ENCODE measurements at places on chromosomes 1 and 21.

DNA sequence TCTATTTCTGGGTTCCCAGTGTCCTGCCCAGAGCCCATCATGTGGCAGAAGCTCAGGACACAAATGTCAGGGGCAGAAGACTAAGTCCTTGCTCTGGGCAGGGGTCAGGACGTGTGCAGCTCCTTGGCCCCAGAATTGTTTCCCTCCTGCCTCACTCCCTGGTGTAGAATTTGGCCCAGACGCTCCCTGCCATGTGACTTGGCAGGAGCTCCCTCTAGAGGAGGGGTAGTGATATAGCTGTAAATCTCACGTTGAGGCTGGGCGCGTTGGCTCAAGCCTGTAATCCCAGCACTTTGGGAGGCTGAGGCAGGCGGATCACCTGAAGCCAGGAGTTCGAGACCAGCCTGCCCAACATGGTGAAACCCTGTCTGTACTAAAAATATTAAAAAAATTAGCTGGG, 91.2 kb downstream of the UBIAD1 start:
- peak; percentile 61 for DNase-seq

DNA sequence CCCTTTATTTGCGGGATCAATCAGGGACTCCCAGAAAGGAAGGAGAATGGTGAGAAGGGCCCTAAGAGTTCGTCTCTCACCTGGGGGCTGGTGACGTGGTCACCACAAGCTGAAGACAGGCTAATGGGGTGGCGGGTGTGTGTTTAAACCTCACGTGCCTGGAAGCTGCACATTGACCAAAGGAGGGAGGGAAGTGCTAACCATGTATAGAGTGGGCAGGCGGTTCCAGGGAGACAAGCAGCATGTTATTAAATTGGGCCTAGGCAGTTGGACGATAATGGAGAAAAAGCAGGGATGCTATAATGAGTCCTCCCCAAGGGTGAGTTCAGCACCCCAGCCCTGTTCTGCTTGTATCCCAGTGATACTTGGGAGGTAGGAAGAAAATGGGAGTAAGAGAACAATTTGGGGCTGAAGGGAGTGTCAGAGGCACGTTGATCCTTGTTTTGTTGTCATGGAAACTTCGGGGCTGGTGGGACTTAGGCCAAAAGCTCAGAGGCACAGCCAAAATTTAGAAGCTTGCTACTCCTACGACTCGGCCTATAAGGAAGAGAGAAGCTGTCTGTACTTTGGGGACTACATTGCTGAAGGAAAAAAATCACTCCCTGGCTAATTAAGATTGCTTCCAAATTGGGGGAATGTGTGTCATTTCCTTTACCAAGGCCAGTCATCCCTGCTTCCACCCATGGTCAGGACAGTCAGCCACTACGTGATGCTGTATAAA, 33.2 kb upstream of the EPHA8 start:
- DNase-seq, result no peak

GRCh38 chr1:173057984-173058383, 7.2 kb upstream of the TNFSF18 start:
- DNase-seq, result peak; percentile 41

DNA sequence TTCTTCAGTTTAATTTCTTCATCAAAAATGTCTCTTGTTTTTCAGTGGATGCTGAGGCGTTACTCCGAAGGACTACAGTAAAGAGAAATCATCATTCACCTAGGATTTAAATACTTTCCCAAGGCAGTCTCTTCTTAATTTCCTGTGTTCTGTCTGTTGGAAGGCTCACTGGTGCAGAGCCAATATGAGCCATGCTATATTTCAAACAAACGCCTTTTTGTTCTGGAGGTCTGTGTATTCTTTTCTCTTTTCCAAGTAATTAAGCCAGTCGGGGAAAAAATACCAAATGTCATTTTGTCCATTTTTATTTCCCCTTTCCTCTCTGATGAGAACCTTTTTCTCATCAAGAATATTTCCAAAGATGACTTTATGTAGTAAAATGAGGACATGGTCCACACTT, 206.5 kb downstream of the RWDD3 start:
- DNase-seq, result no peak

GRCh38 chr1:206694171-206695124, 9.7 kb downstream of the MAPKAPK2 start:
- no peak for DNase-seq

DNA sequence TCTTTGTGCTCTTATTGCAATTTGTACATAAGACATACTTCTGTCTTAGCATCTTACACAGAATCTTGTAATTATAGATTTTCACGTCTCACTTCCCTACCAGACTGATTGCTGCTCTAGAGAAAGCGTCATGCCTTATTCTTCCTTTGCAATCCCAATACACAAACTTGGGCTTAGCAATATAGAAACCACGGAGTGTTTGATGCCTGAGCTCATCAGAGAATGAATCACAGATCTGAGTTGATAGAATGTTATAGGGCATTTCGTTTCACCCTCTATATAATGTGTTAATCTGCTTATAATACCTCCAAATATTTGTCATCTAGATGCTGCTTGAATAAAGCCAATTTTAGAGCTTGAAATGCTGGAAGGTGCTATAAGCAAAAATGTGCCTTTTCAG, 6.6 kb downstream of the FMO1 start:
- no peak for DNase-seq
